Stimulated activated CD4-positive, alpha-beta T cell treated with anti-CD3 and anti-CD28 coated beads, TNF-alpha, amount 100 ng/mL, for 1 hour (primary cell): ENCODE measurements at places on chromosomes 13 and 19.

DNA sequence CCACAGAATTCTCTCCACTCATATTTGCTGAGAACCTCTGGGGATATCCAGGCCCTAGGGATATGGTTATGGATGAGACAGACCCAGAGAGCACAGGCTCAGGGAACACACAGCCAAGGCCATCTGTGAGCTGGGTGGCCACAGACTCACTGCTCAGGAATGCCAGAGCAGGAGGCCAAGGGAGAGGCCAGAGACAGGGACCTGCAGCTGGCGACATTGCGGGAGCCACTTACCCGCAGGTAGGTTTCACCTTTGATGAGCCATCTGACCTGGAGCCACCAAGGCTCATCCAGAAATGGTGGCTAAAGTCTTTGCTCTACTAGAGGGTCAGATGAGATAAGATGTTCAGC is 29.4 kb downstream of the CCNE1 start:
- no peak for DNase-seq

DNA sequence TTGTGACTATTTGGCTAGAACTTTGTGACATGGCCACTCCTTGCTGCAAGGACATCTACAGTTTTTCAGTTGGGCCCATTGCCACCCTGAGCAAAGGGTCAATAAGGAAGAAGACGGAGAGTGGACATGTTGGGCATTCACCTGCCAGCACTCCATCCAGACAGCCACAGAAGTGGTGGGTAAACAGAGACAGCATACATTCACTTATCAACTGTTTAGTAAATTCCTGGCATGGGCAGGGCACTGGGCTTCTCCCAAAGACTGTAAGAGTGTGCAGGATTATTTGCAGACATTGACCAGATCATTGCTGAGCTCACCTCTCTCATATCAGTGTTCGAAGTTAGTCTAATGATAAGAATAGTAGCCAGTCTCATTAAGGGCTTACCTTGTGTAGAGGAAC is 29.2 kb downstream of the SIPA1L3 start:
- DNase-seq = no peak

DNA sequence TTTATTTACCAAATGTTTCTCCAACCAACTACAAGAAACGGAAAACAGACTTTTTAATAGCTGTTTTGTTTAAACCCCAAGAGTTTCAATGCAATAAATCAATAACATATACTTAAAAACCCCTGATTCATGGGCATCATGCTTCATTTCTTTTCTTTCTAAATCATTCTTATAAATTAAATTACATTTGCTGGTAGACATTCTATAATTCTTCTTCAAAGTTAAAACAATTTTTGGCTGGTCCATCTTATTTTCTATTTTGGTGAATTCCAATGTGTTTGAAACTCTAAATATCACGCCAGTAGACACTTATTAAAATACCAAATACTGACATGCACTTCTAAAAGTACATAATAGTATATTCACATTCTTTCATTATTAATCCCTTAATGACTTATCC is 408.6 kb downstream of the LIG4 start:
- DNase-seq = no peak

DNA sequence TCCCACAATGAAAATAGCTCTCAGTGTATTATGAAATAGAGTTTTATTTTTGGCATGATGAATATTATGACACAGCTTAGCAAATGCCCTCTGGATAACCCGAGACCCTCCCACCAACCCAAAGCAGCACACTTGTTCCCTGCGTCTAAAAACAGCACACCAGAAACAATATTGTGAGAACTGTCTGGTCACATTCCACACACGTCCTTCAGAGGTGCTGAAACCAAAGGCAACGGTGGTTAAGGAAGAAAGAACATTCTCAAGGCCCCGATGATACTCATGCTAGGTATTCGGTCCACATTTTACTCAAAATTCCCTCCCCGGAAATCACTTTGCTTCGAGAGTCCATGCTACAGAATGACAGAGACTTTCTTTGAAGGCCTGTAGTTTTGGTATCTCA is 156.7 kb downstream of the SLC7A1 start:
- DNase-seq = no peak

DNA sequence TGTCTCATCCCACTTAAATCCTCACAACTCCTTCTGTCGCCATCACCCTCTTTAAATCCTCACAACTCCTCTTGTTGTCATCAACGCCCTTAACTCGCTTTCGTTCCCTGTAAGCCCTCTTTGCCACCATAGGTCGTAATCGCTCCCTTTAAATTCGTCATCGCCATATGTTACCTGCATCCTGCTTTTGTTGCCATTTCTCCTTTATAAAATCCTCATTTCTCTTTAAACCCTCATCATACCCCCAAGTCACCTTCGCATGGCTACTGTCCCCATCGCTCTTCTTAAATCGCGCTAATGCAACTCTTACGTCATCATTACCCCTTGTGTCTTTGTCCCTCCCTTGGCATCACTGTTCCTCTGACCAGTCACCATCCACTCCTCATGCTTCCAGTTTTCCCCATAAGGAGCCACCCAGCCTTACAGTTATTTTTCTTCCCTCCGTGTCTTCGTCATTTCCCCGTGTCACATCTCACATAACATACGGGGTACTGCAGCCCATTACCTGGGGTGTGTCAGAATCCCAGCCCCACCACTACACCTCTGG is 539 bp downstream of the PLD3 start:
- no peak for DNase-seq

DNA sequence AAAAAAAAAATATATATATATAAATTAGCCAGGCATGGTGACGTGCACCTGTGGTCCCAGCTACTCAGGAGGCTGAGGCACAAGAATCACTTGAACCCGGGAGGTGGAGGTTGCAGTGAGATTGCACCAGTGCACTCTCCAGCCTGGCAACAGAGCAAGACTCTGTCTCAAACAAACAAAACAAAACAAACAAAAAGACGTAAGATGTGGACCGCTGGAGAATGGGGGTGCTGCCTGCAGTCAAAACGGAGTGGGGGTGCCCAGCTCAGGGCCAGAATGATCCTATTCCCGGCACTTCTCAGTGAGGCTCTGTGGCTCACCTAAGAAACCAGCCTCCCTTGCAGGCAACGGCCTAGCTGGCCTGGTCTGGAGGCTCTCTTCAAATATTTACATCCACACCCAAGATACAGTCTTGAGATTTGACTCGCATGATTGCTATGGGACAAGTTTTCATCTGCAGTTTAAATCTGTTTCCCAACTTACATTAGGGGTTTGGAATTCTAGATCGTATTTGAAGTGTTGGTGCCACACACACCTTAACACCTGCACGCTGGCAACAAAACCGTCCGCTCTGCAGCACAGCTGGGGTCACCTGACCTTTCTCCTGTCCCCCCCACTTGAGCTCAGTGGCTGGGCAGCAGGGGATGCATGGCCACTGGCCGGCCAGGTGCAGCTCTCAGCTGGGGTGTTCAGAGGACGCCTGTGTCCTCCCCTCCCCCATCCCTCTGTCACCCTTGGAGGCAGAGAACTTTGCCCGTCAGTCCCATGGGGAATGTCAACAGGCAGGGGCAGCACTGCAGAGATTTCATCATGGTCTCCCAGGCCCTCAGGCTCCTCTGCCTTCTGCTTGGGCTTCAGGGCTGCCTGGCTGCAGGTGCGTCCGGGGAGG is at the start of gene F7:
Gene F7 (plus strand): TSS at position 760 of the 889 bp plus-strand sequence. CDS start 51 bp downstream, at position 811.
- DNase-seq = no peak

DNA sequence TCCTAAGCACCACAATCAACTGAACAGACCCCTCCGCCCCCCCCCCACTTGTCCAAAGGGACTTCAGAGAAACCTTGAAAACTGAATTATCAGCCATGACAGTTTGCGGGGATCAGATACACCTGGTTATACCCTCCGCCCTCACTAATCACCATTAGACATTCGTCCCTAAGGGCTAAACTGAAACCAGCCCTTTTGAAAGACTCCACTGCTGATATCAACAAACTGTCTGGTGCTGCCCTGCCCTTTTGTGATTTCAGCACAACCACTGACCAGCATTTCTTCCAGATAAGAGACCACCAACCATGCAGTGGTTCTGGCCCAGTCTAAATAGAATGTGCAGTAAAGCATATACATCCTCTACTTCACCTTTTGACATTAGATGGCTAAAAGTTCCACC is 1422.9 kb downstream of the EFNB2 start:
- DNase-seq = no peak

DNA sequence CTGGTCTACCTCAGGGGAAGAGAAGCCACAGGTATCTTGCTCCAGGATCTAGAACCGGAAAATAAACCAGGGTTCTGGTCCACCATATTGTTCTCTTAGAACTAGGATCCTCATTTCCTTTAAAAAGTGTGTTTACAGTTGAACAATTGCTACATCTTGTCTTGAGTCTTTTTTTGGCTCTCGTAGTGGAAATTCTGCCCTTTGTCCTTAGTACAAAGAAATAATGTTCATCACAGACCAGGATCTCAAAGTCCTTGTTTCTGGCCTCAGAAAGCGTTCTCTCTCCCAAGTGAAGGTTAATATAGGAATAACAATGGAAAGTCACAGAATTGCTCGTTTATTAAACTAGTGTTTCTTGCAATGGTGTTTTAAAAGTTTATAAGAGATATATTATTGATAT is 20.8 kb downstream of the KLF2 start:
- DNase-seq = no peak

DNA sequence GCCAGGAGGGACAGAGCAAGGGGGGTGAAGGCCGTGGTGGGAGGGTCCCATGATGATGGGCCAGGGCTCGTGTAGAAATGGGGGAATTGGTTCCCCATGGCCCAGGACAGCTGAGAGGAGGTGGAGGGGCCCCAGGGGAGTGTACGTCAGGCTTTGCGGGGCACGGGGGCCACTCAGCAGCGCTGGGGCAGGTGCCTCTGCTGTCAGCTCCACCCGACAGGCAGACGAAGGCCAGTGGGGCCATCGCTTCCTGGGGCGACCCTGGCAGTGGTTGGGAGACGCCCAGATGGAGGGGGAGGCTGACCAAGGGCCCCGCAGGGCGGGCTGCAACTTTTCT is 1.9 kb upstream of the TEKTIP1 start:
- DNase-seq = no peak

GRCh38 chr13:65911546-65912193 is 1318.5 kb downstream of the PCDH9 start:
- DNase-seq = no peak

- DNase-seq = no peak
These were observed 483.2 kb downstream of the DIAPH3 start for GRCh38 chr13:59680429-59681024.

- DNase-seq = no peak
These were observed 64.6 kb downstream of the ATP11A start for GRCh38 chr13:112754281-112755025.

DNA sequence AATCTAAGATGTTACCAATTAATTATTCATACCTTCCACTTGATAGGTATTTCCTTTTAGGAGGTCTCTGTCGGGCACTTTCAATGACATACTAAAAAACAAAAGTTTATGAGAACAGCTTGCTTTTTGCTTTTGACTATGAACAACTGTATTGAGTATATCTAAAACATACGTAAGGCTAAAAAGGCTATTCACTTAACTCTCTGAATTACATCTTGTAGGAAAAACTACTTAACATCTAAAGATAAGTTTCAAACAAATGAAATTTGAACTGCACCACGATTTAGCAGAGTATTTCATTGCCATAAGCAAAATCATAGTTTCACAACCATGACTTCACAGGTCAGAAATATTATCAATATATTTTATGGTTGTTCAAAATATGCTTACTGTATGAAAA is 11.6 kb downstream of the SUPT20H start:
- no peak for DNase-seq

- DNase-seq = no peak
These were observed 237.8 kb downstream of the TUBA3C start for GRCh38 chr13:18943721-18944391.

DNA sequence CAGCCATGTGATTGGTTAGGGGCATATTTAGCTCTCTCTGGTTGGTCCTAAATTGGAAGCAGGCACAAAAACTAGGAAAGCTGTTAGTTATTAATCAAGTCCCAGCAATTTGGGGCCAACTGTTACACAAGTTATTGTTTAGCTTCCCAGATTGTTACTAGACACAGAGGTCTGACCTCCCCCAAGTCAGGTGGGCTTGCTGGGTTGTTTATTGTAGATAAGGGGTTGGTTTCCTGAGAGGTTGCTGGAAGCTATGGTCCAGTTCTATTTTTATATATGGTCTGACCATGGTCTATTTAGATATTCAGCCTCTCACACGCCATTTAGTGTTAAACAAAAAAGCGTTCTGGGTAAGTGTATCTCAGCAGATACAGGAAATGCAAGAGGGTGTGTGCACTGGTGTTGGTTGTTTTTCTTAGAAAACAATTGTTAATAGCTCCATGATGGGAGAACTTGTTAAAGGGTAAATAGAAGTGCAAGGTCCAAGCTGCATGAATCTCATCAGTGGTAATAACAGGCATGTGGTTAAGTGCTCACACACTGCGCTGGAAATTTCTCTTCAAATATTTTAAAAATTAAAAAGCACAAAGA is 150.0 kb downstream of the RAP2A start:
- no peak for DNase-seq

GRCh38 chr19:49297403-49297802 is 27.6 kb downstream of the SLC6A16 start:
- no peak for DNase-seq

DNA sequence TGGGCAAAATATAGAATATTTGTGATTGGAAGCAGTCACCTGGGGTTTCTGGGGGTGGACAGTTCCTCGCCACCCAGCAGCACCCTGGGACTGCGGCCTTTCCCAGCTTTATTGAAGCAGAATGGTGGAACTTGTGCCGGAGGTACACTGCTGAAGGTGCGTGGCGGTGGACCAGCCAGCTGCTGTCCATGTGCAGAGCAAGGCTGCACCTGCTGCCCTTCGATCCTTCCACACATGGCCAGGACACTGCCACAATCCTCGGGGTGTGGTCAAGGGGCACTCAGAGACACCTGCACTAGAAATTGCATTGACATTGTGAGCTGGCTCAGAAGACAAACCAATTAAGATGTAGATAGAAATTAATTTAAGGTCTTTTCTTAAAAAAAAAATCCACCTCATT is 11.4 kb upstream of the GPI start:
- DNase-seq = no peak

DNA sequence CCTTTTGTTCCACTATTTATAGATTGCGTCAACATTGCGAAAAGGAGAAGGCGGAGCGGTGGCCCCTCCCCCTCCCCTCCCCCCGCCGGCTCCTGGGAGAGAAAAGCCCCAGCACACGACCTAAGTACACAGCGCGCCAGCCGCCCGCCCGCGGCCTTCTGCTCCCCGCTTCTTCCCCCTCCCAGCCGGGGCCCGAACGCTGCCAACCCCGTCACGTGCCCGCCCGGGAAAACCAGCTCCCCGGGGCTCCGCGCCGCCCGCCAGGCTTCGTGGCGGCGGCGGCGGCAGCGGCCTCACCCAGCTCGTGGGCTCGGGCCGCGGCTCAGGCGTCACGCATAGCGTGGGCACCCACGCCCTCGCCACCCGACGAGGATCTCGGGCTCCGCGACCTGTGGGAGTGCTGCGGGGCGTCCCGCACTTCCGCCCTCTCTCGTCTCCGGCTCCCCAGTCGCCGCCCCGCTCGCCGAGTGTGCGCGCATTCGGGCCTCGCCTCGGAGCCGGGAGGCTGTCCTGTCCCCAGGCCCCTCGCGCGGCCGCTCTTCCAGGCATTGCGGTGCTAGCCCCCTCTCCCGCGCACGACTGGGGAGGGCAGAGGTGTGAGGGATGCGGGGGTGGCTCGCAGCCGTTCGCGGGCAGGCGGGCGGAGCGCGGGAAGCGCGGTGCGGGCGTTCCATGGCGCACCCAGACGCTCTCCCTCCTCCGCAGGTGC is 110.5 kb downstream of the KCNRG start:
- peak; percentile 88 for DNase-seq

GRCh38 chr13:80441968-80442367 is 101.0 kb upstream of the SPRY2 start:
- DNase-seq = no peak

GRCh38 chr13:30720172-30720869 is 15.0 kb upstream of the ALOX5AP start:
- no peak for DNase-seq

- DNase-seq = no peak
These were observed 38.8 kb downstream of the POLR1D start for GRCh38 chr13:27660511-27660910.
